ENCODE measurements at places on chromosomes 3 and 15.

DNA sequence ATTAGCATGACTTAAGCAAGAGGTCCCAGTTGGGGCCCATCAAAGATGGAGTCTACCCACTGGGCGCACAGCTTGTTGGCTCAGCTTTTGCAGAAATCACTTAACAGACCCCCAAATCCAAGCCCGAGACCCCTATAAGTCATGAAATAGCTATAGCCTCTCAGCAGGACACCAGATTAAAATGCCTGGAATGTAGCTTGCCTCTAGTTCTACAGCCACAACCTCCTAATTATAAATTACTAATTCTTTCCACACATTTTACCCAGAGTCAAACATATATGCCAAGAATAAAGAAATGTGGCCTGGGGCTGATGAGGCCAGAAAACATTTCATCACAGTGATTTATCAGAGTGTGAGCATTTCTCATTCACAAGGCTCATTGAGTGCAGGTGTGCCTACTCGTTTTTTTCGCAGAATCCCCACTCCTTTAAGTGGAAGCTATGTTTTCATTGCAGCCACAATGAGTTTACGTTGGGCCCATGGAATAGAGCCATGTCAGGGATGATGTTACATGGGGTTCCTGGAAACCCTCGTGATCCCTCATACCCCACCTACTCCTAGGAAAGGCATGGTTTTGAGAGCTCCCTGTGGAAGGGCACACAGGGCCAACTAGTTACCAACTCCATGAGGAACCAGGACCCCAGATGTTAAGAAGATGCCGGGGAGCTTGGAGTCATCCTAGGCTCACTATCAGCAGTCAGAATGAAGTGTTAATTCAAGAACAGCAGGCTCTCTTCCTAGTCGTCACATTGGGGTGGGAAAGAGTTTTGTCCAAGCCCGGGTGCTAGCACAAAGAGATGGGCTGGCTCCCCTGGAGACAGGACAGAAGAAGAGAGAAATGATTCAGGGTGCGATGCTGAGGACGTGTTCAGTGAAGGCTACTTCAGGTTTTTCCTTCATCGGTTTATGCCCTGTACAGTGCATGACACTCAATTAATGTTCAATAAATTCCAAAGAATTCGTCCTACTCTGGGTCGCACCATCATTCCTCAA, 90.2 kb upstream of the ABHD17C start:
- no peak for DNase-seq

- no peak for DNase-seq
Observed at GRCh38 chr3:61420136-61420759, 141.1 kb upstream of the PTPRG start.

- DNase-seq: no peak
Observed at GRCh38 chr15:79989682-79990081, 18.7 kb upstream of the BCL2A1 start.

- DNase-seq: no peak
Observed at GRCh38 chr3:14430706-14431451, 28.5 kb downstream of the SLC6A6 start.

DNA sequence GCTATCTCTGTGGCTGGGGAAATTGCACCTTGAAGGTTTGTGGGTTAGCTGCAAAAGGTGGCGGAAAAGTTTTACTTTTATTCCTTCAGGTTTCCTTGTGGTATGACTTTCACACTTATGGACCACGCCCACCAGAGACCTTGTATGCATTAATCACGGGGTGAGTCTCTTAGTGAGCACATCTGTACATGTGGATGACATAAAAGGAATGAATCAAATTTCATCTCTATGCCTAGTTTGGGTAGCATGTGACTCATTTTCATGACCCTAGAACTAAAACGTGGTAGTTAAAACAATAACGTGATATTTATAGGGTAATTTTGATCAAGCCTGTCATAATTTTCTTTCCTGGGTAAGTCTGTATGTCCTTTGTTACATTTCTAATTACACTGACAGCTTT, 141.7 kb downstream of the PDCD6IP start:
- no peak for DNase-seq

- DNase-seq: no peak
Observed at GRCh38 chr3:8506571-8507061, 5.0 kb downstream of the LMCD1 start.

GRCh38 chr3:46468753-46469600, 4.3 kb upstream of the LTF start:
- no peak for DNase-seq

GRCh38 chr3:36874424-36874823, 70.4 kb downstream of the TRANK1 start:
- DNase-seq: no peak

DNA sequence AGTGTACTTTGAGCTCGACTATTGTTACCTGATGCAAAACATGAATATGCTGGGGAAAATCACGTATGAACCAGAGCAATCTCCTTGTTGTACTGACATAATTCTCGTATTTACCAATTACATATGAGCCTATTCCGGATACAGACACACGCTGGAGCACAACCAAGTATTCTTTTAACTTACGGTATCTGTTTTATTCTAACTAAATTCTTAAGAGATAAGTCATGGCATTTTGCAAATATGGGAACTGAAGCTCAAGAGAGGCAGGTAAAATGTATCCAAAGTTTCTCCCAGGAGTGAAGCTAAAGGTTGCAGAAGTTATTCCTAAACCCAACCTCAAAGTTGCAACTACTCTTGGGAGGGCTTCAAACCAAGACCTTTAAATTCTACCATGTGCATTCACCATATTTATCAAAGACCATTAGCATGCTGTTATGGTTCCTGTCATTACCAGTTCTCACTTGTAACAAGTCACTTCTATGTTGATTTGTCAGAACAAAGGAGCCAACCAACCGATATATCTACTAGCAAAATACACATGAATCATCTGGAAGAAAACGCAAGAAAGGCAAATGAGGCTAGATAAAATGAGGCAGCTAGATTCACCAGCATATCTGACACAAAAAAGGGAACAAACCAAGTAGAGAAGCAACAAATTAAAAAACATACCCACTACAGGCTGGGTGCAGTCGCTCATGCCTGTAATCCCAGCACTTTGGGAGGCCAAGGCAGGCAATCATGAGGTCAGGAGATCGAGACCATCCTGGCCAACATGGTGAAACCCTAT, 17.8 kb downstream of the TBL1XR1 start:
- DNase-seq: no peak

- DNase-seq: no peak
Observed at GRCh38 chr3:69300296-69300695, 85.6 kb downstream of the FRMD4B start.

- DNase-seq: no peak
Observed at GRCh38 chr3:62167566-62168262, 205.6 kb downstream of the FEZF2 start.

GRCh38 chr3:71366988-71367604, 216.4 kb downstream of the FOXP1 start:
- no peak for DNase-seq

DNA sequence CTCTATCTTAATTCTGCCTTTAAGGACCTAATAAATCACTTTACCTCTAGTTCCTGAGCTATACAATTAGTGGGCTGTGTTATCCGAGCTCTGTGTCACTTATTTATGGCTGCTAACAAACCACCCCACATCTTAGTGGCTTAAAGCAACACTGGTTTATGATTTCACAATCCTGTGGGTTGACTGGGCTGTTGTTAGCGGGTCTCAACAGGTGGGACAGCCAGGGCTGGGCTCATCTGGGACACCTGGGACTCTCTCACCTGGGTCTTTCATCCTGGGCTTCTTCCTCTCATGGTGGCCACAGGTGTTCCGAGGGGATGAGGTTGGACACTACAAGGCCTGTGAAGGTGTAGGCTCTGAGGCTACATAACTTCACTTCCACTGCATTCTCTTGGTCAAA, 35.8 kb upstream of the CHST2 start:
- no peak for DNase-seq

GRCh38 chr3:30228302-30228631, 378.1 kb upstream of the TGFBR2 start:
- DNase-seq: no peak

DNA sequence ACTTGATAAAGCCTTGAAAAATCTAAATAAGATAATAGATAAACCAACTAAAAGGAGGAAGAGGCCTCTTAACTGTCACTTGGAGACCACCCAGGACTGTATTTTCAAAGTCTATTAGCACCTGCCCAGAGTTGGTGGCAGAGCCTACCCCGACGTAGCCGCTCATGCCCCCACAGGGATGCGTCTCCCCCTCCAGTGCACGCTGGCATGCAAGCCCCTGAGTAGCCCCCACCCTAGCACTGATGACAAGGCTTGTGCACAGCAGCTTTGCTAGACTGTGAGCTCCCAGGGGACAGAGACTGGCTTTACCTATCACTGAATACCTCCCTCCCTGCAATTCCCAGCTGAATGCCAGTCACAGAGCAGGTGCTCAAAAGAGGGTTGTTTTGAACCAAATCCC, 54.1 kb upstream of the HES1 start:
- DNase-seq: no peak

Data from stimulated activated CD4-positive, alpha-beta T cell treated with anti-CD3 and anti-CD28 coated beads, Interleukin-4, amount 100 ng/mL, for 48 hours (primary cell).